Activated CD4-positive, CD25-positive, alpha-beta regulatory T cell (primary cell): ENCODE measurements at places on chromosomes 12 and 14.

- DNase-seq = no peak
These were observed 319.5 kb downstream of the FUT8 start for GRCh38 chr14:65731933-65732506.

DNA sequence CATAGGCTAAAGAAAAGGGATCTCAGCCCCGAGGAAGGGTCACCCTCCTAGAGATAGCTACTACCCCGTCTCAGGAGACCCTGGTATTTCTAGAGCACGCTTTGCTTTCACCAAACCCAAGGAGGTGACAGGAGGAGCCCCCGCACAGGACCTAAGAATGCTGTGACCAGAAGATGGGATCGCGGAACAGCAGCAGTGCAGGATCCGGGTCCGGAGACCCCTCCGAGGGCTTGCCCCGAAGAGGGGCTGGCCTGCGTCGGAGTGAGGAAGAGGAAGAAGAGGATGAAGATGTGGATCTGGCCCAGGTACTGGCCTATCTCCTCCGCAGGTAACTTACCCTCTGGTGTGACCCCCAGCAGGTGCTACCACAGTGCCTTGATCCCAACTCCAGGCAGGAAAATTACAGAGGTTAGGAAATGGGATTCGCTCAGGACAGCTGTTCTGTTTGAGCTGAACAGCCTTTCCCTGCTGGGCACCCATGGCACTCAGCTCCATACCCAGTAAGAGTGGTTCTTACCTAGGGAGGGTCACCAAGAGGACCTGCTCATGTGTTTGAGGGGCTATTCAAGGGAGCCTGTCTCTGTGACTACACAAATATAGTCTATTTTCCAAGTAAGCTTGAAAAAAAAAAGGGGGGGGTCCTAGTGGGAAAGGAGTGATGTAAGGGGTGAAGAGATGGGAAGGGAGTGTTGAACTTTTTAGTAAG, 826 bp upstream of the NRL start:
- DNase-seq = no peak

- no peak for DNase-seq
These were observed 230.9 kb downstream of the BTG1 start for GRCh38 chr12:91914701-91915100.

DNA sequence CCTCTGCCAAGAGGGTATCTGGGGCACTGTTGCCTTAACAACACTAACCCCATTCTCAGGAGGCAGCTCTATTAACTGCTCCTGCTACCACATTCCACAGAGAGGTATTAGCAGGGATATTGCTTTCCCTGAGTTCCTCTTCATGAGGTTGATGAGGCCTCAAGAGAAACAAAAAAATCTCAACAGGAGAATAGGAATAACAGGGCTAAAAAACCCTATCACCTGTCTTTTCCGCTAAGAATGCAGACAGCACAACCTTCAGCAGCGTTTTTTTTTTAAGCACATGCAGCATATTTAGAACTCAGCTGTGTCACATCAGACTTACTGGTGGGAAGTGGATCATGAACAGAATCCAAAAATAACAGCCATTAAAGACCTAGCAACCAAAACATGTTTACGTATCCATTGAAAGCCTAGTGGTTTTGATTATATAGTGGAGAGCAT, 29.2 kb downstream of the ATF7 start:
- no peak for DNase-seq

- DNase-seq = no peak
These were observed 2.1 kb upstream of the SLC2A13 start for GRCh38 chr12:40107803-40108620.

DNA sequence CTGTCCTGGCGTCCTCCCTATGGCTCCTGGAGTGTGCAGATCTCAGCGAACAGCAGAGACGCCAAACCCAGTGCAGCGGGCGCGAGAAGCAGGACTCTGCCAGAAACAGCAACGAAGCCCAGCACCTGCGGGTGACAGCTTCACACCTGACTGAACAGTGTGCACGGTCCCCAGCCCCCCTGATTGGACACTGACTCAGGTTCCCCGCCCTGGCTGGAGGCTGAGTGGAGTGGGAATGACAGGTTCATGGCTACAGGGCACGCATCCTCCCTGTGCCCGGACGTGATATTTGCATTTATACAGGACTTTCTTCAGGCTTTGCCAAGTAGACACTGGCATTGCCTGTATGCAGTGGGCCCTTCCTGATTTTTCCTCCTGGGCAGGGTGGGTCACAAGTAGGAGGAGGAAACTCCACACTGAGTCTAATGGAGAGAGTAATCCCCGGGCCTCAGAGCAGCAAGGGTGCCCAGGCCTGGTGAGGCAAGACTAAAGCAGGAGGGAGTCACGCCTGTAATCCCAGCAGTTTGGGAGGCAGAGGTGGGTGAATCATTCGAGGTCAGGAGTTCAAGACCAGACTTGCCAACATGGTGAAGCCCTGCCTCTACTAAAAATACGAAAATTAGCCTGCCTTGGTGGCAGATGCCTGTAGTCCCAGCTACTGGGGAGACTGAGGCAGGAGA, 71.6 kb downstream of the ASCL4 start:
- DNase-seq = no peak

DNA sequence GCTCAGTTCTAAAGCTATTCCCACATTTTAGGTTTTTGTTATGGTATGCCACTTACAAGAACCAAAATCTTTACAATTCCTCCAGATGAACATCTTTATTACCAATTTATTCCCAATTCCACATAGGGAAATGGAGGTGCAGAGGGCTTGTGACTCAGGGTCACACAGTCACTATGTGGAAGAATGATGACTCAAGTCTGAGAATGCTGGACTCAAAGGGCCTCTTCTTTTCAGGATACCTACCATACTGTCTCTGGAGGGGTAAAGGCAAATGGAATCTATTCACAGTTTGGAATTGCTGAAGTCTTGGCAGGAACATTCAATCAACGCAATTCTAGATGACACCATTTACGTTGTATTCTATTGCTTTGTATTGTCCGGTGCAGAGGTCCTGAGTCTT, 48.2 kb upstream of the MANSC4 start:
- DNase-seq = no peak

DNA sequence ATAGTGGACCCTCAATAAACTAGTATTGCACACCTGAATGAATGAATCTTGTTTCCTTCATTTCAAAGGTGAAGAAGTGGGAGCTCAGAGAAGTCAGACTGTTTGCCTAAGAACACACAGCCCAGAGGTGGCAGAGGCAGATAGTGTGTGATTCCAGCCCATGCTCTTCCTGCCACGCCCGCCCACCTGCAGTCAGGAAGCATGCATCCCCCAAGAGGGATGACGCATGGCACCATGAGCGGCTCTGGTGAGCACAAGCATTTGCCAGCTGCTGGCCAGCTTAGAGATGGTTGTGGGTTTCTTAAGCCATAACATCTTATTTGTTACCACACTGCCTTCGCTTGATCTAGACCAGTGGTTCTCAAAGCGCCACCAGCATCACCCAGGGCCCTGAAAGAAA, 133.8 kb downstream of the RIMBP2 start:
- no peak for DNase-seq

- no peak for DNase-seq
These were observed 5.2 kb upstream of the RILPL2 start for GRCh38 chr12:123441523-123442164.

DNA sequence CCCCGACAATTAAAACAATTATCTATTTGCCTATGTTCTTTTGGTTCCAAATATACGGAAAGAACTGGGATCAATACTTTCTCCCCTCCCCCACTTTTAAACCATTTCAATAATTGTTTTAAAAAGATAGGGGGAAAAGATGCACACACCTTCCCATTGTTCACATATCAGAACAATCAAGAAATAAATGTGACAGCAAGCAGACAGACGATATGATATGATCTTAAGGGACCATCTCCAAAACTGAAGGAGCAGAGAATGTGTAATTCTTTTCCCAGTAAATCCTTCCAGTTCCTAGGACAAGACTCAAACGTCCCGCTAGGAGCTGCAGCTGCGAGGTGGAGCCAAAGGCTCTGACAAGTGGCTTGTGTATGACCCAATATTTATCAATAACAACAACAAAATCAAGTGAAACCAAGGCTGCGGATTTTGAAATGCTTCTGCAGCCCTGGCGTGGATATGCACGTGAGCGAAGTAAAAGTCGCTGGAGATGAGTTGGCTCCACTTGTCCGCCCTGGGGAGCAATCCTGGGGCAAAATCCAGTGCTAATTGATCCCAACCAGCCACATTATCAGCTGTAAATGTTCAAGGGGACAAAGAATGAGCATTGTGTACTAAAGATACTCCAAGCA, 8.2 kb upstream of the FOXG1 start:
- no peak for DNase-seq

DNA sequence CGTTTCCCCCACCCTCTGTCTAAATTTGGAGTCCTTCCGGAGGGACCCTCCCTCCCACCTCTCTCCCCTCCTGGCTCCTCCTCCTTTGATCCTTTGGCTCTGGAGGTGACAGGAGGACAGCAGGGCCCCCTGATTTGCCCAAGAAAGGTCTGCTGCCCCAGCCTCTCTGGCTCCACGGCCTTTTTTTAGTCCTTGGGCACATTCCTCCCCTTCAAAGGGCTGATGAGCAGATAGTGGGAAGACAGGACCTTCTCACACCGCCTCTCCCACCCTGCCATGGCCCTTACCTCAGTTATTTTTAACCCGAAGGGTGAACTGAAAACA, 196 bp upstream of the MYH6 start:
- DNase-seq = no peak

DNA sequence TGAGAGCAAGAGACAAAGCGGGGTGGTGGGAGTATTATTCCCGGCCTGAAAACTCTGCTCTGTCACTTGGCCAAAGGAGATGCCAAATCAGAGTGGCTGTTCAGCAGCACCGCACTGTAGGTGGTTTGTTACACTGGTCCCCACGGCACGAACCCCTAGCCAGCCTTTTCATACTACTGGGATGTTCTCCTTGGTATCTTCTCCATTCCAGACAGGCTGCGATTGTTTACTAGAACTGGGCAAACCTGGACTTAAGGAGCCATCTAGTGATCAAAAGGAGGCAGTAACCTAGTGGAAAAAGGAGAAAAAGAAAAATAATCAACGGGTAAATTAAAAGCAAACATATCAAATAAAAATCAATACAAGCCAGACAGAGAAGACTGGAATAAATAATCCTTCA, 58.9 kb upstream of the TMTC2 start:
- no peak for DNase-seq

GRCh38 chr12:51189790-51190355, 16.9 kb upstream of the TFCP2 start:
- DNase-seq = no peak

GRCh38 chr12:101969-102878, 35.7 kb downstream of the IQSEC3 start:
- no peak for DNase-seq
